Sigmoid colon (tissue), 7 donors: ENCODE measurements at places on chromosomes 2 and 18. TPM values are rescaled to one million over a fixed set of nuclear protein-coding genes. Genes with fewer than 3 reads are reported as not detected.

The MAP2 gene
- total RNA-seq = 11.9 TPM

The RAB6C gene
- not detected for total RNA-seq

The CHAC2 gene
- total RNA-seq = 2.9 TPM

DNA sequence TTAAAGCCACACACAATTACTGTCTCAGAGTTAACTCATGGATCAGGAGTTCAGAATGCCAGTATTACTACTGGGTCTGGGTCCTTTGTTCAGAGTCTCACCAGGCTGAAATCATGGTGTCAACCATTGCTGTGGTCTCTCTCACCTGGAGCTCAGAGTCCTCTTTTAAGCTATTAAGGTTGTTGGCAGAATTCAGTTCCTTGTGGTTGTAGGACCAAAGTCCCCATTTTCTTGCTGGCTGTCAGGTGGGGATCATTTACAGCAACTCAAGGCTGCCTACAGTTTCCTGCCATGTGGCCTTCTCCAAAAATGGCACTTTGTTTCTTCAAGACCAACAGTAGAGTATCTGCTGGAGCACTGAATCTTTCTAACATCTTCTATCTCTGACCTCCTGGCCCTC lies 113.5 kb downstream of the EXOC6B start:
- H3K4me3 ChIP-seq = no peak overlapping the region
- no peaks in the 10 kb centered on the region for H3K4me1 ChIP-seq
- no peak for DNase-seq

- no peaks in the 10 kb centered on the region for H3K36me3 ChIP-seq
- no peak for DNase-seq
- H3K27ac ChIP-seq = no peak overlapping the region
- no peaks in the 10 kb centered on the region for H3K27me3 ChIP-seq
- H3K4me1 ChIP-seq = no peaks in the 10 kb centered on the region
Measured at GRCh38 chr2:189641590-189641989, 19.7 kb upstream of the ASNSD1 start.

- no peaks in the 10 kb centered on the region for H3K36me3 ChIP-seq
- no peak overlapping the region for H3K27ac ChIP-seq
- DNase-seq = no peak
- H3K4me3 ChIP-seq = no peak overlapping the region
- no peaks in the 10 kb centered on the region for H3K4me1 ChIP-seq
Measured at GRCh38 chr2:191176801-191177438, 26.1 kb upstream of the STAT4 start.

DNA sequence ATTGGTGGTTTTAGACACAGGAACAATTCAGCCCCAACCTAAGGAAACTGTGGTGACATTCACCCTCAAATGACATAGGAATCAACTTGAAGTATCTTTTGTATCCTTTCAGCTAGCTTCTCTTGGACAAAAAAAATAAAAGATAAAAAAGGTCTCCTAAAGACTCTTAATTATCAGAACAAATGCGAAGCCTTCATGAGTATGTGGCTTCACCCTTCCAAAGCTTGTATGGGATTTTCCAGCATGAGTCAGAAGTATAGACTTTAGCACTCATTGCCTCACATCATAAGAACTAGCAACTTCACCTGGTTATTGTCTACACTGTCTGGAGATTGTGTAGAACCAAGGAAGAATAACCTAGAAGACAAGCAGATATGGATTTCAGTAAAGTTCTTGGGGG lies 135.4 kb downstream of the LAMA3 start:
- no peak for DNase-seq
- H3K4me3 ChIP-seq = no peak overlapping the region
- H3K27ac ChIP-seq = no peak overlapping the region
